ENCODE measurements at places on chromosomes 1 and 21.
A peak's percentile ranks its signal among the peaks of the same experiment; 100 is the strongest.

DNA sequence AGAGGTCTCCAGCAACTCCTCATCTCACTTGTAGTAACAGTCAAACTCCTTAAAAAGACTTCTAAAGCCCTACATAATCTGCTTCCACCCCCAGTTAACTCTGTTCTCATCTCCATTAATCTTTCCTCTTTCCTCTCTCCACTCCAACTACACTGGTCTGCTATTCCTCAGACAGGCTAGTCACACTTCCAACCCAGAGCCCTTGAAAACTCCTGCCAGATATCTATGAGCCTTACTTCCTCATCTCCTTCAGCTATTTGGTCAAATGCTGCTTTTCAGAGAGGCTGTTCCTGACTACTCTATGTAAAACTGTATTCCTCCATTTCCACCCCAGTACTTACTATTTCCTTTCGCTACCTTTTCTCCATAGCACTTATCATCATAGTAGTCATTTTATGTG lies 24.4 kb downstream of the PCP4L1 start:
- DNase-seq: no peak

GRCh38 chr1:65791801-65792668 lies 660 bp upstream of the PDE4B start:
- DNase-seq: no peak

GRCh38 chr1:193762236-193762635 lies 575.8 kb upstream of the B3GALT2 start:
- DNase-seq: no peak

- peak; percentile 86 for DNase-seq
These were observed 7.4 kb downstream of the EFNA4 start for GRCh38 chr1:155070721-155071569.

- DNase-seq: no peak
These were observed 39.4 kb upstream of the LMX1A start for GRCh38 chr1:165395901-165396300.

DNA sequence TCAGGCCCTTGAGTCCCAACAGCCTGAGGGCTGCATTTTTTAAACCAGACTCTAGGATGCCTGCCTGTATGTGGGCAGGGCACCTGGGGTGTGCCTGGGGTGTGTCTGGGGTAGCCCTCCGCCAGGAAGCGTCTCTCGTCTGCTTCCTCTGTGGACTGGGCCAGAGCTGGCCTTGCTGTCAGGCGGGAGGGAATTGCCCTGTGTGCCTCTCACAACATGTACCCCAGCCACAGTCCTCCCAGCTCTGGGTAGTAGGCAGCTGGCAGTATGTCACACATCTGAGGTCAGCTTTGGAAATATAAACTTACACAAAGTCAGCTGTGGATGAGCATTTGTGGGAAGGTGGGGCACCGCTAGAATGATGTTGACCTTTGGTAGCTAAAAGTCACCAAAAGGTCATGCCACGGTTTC lies 13.0 kb downstream of the TRAF5 start:
- peak; percentile 25 for DNase-seq

DNA sequence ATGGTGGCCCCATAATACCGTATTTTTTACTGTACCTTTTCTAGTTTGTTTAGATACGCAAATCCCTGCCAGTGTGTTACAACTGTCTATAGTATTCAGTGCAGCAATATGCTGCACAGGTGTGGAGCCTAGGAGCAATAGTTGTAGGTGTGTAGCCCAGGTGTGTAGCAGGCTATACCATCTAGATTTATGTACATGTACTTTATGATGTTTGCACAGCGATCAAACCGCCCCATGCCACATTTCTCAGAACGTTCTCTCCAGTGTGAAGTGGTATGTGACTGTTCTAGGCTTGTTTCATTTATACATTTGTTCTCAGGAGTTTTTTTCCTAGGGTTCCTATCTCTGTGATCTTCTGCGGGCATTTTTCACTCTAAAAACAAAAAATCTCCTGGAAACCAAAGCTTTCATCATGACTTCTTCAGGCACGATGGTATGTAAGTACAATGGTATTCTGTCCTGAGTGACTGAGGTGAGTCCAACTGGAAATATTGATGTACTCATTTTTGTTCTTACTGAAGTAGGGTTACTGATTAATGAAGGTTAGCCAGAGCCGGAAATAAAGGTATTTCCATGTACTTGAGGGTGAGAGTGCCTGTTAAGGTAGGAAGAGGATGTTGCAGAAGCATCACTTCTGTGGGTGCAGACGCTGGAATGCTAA lies 153.0 kb downstream of the GABPA start:
- no peak for DNase-seq

GRCh38 chr1:14421295-14421976 lies 177.0 kb upstream of the KAZN start:
- no peak for DNase-seq

GRCh38 chr21:16838331-16838730 lies 674.5 kb upstream of the CXADR start:
- DNase-seq: no peak

DNA sequence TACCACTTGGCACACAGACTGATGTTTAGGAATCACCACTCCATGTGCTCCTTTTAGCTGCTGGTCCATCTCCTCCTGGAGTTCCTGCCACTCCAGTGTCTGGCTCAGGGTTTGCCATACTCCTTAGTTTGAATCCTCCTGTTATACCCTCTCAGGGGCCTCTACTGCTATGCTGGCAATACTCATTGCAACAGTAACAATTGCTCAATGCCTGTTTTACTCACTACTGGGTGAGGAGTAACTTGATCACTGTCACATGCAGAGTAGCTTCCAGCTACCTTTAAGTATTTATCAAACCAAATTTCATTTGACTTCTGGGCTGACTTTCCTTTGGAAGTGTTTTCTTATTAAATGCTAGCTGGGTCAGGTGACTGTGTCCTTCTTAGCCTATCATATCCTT lies 107.2 kb upstream of the WLS start:
- DNase-seq: no peak

DNA sequence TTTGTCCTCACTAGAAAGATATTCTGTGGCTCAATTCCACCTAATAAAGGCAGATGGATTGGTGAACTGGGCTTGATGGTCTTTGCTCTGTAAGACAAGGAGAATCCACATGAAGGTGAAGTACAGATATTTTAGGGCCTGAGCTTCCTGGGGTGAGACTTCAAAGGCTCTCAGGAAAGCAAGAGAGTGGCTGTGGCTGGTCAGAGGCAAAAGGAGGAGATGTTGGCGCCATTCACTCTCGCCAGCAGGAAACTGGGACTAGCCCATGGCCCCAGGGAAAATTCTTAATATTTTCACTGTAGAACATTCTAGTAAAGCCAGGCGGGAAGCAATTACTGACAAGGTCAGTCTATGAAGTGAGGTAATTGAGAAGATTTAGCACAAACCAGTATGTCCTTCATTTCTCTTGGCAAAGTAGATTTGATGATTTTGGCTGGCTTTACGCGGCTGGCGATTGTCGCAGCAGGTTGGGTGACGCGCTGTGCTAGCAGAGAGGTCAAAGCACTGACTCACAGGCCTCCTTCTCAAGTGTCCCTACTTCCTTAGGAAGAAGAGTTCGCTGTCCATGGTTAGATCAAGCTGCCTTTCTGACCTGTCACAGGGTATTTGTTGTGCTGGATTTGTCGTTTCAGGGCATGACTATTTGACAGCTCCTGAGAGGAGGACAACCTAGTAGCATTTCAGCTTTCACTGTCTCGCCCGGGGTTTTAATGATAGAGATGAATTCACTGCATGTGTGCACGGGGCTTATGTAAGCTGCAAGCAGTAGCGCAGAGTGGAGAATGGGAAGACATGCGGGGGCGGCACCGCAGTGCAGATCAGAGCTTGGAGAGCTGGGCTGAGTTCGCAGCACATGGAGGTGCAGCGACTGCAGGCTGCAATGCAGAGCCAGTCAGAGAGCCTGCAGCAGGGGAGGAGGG lies 32.7 kb downstream of the XCL1 start:
- no peak for DNase-seq

DNA sequence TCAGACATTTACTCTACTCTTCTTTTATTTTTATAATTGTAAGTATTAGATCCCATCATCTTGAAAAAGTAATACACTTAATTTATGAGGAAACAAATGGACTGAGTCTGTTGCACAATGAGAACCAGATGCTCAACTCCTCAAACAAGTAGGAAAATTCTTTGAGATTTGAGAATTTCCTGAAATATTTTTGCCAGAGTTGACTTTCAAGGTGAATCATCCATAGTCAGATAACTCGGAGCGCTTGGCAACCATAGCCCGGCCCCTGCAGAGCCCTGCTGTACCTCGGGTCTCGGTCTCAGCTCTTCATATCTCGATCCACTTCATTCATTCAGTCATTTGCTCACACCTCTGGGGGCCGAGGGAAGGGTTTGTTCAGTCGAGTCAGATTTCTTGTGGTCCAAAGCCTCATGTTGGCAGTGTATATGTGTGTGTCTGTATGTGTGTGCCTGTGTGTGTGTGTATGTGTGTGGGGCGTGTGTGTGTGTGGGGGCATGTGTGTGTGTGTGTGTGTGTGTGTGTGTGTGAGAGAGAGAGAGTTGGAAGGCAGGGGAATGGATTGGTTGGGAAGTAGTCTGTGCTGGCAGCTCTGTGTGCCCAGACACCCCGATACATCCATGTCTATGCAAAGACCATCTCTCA lies 18.1 kb upstream of the PCP4 start:
- DNase-seq: no peak

DNA sequence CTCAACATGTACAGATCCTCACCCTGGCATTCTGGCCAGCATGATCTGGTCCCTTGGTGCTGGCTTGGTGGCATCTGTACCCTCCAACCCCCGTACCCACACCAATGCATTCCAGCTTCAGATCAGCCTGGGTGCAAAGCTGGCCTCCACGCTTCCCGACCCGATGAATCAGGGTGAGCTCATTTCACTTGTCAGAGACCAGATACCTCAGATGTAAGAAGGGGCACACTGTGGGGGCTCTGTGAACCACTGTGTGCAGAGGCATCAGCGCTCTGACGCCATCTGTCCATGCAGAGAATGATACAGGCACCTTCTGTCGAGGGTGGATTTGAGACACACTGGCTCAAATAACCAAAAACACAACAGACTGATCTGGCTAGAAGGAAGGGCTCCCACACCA lies 76.6 kb downstream of the DMRTB1 start:
- no peak for DNase-seq

DNA sequence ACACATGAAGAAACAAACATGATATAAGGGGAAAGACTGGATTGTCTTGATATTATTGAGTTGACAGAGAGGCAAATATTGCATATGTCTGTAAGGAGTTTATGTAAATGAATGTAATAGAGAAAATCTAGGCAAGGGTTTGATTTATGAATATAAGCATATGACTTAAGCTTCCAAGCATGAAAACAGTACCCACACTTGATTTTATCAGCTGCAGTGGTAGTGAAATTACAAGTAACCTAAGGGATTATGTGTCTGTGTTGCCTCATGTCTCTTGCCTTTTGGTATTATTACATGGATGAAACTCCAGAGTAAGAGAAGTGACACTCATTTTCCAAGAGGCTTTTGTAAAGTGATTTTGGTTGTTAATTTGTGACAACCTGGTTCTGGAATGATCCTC lies 1678.9 kb downstream of the KCNT2 start:
- no peak for DNase-seq

GRCh38 chr1:88139633-88140032 lies 544.4 kb upstream of the PKN2 start:
- DNase-seq: no peak

GRCh38 chr1:226725897-226726267 lies 13.2 kb downstream of the ITPKB start:
- no peak for DNase-seq

- no peak for DNase-seq
These were observed 87.3 kb upstream of the TLR5 start for GRCh38 chr1:223230161-223230881.

- DNase-seq: no peak
These were observed 976.9 kb downstream of the BRINP3 start for GRCh38 chr1:189500778-189501177.

DNA sequence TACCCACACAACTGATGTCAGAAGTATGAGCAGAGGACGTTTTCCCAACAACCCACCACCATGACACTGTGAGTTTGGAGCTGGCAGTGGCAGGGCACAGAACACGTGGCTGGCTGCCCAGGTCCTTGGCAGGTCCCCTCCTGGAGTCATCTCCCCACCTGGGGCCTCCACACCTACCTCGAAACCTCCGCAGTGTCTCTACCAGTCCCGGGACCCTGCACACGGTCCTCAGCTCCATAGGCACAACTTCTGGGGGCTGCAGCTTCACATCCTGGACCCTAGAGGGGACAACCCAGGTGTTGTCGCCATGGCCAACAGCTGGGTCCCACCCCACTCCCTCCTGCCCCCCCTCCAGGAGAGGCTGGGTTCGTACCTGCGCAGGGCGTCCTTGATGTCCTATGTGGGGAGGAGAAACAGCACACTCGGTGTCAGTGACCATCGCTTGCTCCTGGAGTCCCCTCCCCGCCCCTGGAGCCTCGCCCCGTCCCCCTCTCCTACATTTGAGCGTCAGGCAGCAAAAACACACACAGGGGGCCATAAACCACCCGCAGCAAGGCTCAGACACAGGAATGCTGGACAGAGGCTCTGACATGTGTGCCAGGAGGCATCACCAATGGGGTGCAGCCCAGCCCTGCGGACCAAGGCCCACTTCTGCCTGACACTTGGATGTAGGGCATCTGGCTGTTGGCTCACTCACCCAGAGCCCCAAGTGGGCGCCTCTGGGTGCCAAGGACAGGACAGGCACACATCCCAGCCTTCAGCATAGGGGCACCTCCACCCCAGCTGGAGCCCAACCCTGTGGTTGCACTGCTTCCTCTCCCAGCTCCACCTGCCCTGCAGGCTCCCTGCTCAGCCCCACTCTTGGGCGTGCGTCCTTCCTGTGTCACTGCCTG lies 9.6 kb downstream of the TRIM11 start:
- no peak for DNase-seq

- no peak for DNase-seq
These were observed 286.7 kb downstream of the LMX1A start for GRCh38 chr1:165069829-165070228.

GRCh38 chr1:39657923-39658485 lies 13.9 kb downstream of the NT5C1A start:
- DNase-seq: peak; percentile 62

DNA sequence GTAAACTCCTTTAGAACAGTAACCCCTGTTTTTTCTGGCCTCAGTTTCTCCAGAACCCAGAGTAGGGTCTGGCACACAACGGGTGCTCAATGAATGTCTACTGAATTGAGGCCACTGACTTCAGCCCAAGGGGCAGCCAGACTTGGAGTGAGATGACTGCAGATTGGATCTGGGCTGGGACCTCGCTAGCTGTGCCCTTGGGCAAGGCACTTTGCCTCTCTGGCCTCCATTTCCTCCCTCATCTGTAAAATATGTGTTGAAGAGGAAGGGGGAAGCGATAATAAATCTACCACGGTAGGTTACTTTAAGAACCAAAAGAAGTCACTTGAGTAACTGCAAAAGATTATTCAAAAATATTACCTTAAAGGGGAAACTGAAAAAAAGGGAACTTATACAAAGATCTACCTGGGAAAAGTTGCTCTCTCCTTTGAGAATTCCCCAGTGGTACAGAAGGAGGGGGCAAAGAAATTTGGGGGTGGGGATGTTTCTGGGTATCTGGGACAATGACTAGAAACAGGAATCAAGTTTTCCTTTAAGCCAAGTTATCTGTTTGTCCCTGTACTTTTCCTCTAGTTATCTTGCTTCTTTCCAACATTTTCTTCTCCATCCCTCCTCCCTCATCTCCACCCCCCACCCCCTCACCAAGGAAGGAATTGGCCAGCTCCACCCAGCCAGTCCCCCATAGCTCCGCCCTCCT lies 394 bp upstream of the GRHL3 start:
- DNase-seq: no peak

- DNase-seq: peak; percentile 39
These were observed 19.5 kb upstream of the PWP2 start for GRCh38 chr21:44087426-44088400.
